ENCODE measurements at places on chromosomes 6 and 20.

DNA sequence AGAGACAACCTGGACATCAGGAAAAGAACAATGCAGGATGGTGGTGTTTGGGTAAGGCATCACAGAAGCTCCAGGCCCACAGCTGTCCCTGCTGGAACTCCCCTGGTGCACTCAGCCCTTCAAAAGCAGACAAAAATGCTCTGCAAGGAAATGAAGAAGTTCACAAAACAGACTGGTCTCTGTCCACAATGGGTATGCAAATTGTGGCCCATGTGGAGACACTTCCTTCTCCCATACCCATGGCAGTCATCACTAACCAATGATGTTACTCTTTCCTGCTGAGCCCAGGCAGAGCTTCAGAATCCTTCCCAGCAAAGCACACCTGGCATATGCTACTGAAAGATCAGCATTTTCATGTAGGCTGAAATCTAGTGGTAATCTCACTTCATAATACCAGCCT, 42.6 kb upstream of the PXDC1 start:
- no peak for DNase-seq

DNA sequence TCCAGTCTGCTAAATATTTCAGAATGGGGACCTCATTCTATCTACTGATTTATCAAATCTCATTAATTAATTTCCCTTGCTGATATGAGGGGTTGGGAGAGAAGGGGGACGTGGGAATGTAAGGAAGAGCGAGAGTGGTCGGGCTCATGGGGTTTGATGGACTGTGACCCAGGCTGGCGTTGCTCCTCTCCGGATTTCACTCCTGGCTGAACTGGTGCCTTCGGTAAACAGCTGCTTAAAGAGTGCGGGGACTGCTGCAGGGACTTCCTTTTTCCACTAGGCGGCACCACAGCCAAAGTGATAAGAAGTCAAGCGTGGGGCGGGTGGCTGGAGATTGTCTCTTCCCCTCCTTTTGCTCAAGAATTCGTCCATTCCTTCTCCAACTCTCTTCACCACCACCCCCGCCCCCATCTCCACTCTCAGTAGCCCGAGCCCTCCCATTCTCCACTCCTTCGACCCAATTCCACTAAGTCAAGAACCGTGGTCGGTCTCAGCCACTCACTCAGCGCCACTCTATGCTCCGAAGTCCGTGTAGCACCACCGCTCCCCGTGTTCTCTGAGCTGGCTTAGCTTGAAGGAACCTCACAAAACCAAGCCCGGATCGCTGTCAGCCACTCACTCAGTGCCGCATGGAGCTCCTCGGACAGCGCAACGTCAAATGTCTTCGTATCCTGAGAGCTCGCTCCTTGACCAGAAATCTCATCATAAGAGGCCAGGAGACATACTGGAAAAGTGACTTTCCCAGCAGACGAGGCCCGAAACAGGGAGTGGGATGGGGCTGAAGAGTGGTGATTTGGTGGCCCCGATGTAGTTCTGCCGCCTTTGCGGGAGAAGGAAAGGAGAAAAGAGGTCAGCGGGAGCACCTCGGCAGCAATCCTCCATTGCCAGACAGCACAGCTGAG, 9.7 kb downstream of the TRIM31 start:
- DNase-seq, result peak; percentile 20

DNA sequence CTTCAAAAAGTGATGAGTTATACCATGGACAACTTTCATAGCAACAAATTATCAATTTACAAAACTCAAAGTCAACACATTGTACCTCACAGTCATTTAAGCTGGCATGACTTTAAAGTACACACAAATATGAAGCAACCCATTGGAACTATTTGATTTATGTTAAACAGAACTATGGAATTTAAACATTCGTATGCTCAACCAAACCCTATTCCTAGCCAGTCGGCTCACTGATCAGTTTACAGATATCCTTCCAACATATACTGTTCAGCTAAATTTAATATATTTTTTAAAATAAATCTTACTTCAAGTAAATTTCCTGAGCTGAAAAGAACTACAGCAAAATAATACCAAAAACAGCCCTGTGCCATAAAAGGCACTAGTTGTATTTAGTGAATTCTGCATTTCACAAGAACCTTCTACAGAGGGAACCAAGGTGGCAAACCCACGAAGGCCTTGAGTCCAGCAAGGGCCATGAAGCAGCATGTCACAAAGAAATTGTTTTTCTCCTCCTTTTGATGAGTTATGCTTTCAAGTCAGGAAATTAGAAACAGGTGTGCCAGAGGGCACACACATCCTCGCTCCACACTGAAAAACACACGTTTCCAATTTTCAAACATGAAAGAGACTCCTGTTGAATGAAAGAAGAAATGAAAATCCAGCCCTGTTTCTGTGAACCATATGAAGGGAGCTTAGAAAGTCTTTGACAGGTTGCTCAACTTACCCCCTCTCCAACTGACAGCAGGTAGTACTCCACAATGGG, 122.8 kb downstream of the TASP1 start:
- DNase-seq, result no peak

DNA sequence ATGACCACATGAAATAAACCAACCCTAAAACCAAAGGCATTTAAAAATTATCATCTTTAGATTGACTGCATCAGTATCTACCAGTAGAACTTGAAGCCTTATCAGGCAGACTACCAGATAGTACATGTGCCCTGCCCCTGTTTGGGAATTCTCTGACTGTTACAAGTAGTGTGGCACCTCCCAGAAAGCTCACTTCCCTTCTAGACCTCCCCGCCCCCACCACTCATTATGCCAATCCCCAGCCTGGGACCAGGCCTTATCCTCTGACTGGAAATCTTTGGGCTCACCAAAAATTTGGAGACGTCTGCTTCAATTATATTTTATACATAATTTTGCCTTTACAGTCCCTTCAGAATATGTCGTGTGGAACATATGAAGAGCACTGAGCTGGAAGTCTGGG, 155.6 kb downstream of the TFAP2B start:
- no peak for DNase-seq

DNA sequence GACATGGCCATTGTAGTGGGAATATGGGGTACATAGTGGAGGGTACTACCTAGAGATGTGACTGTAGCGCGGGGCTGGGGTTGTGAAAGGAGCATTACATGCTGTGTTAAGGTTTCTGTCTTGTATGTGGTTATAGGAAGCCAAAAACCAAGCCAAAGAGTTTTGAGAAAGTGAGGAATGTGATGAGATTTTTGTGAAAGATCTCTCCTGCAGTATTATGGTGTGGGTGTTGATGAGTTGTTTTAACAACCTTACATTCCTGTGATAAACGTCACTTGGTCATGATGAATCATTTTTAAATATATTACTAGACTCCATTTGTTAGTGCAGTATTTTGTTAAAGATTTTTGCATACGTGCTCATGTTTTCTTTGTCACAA, 48.9 kb downstream of the ZFAND3 start:
- DNase-seq, result no peak

- DNase-seq, result no peak
Measured at GRCh38 chr20:39829661-39830060, 859.4 kb downstream of the MAFB start.

GRCh38 chr6:15283986-15284361, 38.1 kb downstream of the JARID2 start:
- DNase-seq, result no peak

- DNase-seq, result peak; percentile 87
Measured at GRCh38 chr20:44966030-44966961, at the start of gene STK4. Gene STK4 (plus strand): TSS chr20:44966512. CDS start chr20:44966569, 57 bp downstream.

- no peak for DNase-seq
Measured at GRCh38 chr6:133816171-133816570, 72.7 kb upstream of the TCF21 start.

GRCh38 chr20:21570285-21570992, 56.6 kb upstream of the NKX2-2 start:
- DNase-seq, result no peak

GRCh38 chr6:44668391-44668930, 281.0 kb downstream of the CDC5L start:
- no peak for DNase-seq

GRCh38 chr6:132954222-132954621, 139.9 kb downstream of the RPS12 start:
- DNase-seq, result no peak

DNA sequence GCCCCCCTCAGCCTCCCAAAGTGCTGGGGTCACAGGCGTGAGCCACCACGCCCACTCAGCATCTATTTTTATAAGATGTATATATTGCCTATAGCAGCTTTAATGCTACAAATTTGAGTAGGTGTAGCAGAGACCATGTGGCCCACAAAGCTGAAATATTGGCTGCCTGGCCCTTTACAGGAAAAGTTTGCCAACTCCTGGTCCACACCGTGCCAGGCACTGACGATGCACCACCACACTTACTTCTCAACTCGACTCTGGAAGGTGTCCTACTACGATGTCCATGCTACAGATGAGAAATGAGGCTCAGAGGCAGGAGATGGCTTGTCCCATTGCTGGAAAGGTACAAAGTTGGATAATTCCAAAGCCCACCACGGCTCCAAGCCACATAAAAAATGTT, 17.2 kb upstream of the SRSF6 start:
- no peak for DNase-seq

DNA sequence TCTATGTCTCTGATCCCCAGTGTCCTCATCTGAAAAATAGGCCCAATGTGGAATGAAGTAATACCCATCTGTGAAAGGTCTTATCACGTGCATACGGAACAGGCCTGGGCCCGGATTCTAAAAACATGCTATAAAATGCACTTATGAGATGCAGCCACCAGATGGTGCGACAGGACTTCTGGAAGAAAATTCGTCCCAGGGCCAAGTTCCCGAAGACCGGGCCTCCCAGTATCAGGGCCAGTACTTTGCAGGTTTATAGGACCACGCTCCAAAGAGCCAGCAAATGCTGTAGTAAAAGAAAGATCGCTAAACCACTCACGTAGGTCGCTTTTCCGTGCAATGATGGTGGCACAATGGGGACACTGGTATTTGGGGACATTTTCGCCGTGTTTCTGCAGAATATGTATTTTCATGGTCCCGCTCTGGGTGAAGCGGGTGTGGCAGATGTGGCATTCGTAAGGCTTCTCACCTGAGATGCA, 10.6 kb downstream of the CTCFL start:
- DNase-seq, result peak; percentile 19

- DNase-seq, result peak; percentile 76
Measured at GRCh38 chr20:45911486-45912343, at the start of gene PLTP. Gene PLTP (minus strand): TSS chr20:45912155. CDS start chr20:45911452, 703 bp downstream.

DNA sequence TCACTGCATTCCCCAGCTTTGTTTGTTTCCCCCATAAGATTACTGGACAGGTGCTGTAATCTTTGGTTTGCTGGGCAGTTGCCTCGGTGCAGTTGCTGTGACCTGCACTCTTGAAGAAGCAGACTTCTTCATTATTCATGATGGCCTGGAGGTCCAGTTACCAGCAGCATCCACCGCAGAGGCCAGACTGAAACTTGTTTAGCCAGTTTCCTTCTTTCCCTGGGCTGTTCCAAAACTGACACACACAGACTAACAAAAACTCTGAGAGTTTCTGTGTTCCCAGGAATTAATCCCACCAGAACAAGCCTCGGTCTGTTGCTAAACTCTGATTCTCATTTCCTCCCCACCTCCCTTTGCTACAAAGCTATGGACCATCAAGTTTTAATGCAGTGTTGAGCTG, 144.1 kb downstream of the QRSL1 start:
- no peak for DNase-seq

DNA sequence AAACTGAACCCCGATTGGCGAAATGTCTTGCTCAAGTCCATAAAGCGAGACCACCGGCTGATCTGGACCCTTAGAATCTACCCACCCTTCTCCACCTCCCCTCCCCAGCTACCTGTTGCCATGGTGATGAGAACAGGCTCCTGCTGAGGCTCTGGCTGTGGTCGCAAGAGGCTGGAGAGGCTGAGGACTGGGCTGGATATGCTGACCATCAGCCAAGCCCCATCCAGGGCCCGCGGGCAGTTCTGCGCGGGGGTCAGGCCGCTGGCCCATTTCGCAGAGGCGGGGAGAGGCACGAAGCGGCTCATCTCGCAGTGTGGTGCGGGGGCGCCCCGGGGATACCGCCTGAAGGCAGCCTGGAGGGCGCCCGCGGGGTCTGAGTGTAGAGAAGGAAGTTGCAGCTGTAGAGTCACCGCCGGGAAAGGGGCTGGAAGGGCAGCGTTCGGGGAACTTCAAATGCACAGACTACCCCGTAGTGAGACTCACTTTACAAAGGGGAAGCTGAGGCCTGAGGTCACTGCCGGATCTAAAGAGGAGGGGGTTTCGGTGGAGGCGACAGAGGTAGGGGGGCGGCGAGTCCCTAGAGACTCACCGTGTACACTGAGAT, 671 bp downstream of the TAPBP start:
- peak; percentile 45 for DNase-seq

DNA sequence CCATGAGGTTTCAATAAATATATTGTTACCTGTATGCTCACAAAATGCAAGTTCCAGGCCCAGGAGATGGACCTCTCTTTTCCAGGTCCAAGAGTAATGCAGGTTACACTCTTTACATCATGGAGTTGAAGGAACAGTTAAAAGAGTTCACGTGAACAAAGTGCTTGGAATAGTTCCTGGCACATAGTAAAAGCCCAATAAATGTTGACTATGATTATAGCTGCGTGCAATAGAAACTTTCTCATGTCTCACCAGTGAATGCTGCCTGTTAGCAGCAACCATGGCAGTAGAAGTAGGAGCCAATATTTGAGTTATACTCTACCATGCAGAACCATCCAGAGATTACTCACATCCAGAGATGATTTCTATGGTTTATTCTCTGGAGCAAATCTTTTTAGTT, 707.5 kb downstream of the DHX35 start:
- no peak for DNase-seq

DNA sequence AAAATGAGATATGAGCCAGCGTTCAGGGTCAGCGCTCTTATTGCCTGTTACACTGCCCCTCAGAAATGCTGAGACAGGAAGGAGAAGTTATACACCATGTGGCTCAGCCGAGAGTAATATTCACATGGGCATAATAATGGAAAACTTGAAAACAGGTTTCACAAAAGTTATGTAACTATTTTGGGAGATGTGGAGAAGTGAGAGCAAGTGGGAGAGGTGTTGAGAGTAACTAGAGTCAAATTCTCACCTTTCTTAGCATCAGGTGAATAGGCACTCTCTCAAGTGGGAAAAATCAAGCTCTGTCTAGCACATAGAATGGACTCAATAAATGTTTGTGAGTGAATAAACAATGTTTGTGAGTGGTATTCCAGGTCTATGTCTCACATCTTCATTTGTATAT, 94.5 kb downstream of the TBX18 start:
- no peak for DNase-seq

DNA sequence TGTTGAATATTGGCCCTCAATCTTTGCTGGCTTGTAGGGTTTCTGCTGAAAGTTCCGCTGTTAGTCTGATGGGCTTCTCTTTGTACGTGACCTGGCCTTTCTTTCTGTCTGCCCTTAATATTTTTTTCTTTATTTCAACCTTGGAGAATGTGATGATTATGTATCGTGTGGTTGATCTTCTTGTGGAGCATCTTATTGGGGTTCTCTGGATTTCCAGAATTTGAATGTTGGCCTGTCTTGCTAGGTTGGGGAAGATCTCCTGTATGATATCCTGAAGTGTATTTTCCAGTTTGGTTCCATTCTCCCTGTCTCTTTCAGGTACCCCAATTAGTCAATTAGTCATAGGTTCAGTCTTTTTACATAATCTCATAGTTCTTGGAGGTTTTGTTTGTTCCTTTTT, 22.6 kb upstream of the MOXD1 start:
- no peak for DNase-seq

GRCh38 chr6:128463942-128464341, 56.5 kb downstream of the PTPRK start:
- DNase-seq, result no peak

- DNase-seq, result no peak
Measured at GRCh38 chr20:4602297-4602631, 119.4 kb upstream of the PRND start.

GRCh38 chr6:111361648-111362047, 121.4 kb downstream of the REV3L start:
- DNase-seq, result peak; percentile 11
